CD4-positive, alpha-beta T cell treated with Interleukin-6 for 4 hours (primary cell): ENCODE measurements at places on chromosomes 4 and X.

- DNase-seq: no peak
Measured at GRCh38 chrX:85963736-85964135, 83.6 kb downstream of the CHM start.

GRCh38 chr4:163109967-163110366 is 56.7 kb downstream of the NAF1 start:
- DNase-seq: no peak

GRCh38 chr4:38499101-38499500 is 164.9 kb upstream of the KLF3 start:
- DNase-seq: no peak

DNA sequence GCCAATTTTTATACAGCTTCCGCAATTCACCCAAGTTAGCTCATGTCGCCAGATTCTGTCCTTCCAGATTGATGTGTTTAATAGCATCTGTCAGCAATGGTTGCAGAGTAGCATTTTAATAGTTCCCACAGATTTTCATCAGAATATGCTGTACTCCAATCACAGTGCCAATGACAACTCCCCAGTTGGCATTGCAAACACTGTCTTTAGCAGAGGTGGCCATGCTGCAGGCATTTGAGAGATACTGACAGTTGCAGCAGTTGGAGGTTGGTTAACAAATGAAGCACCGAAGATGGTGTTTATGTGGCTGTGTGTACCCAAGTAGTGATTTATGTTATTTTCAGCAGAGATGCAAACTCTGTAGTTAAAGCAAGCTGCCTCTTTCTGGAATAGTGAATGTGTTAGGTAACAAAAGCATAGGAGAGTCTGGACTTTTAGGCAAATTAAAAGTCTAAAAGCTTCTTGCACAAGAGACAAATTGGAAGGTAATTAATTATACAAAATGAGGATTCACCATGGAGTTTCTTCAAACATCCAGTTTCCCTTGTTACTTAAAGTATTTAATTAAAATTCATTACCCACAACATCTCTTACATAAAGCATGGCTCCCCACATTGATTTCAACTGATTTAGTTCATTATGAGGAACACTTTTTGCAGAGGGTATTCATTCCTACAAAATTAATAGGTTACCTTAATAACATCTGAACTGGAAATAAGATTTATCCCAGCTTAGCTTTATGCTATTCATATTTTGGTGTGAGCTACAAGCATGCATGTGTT is 65.2 kb downstream of the PARM1 start:
- no peak for DNase-seq

GRCh38 chrX:138026211-138026610 is 460.3 kb downstream of the ZIC3 start:
- no peak for DNase-seq

GRCh38 chrX:47209508-47210238 is 8.8 kb upstream of the CDK16 start:
- DNase-seq: no peak

DNA sequence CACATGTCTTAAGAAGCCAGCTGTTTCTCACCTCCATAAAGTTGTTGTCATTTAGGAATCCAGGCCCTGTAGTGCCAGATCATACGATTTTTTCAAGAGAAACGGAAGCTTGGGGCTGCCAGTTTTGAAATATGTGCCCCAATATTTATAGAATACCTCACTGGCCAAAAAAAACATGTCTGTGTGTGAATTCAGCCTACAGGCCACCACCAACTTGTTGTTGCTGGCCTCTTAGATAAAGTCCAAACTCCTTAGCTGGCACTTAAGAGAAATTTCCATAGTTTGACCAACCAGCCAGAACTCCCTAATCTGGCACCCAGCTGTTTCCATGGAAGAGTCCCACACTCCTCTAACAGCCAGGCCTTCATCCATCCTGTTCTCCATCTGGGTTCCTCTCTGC is 74.1 kb downstream of the WDR19 start:
- no peak for DNase-seq

- no peak for DNase-seq
Measured at GRCh38 chr4:7374571-7374970, 60.2 kb downstream of the PSAPL1 start.

- no peak for DNase-seq
Measured at GRCh38 chrX:8191022-8191421, 20.0 kb upstream of the VCX2 start.
